ENCODE measurements at places on chromosomes 12 and 14. TPM values are rescaled to one million over a fixed set of nuclear protein-coding genes. Genes with fewer than 3 reads are reported as not detected.

Gene PROX2
- 0.52 TPM for polyA plus RNA-seq

DNA sequence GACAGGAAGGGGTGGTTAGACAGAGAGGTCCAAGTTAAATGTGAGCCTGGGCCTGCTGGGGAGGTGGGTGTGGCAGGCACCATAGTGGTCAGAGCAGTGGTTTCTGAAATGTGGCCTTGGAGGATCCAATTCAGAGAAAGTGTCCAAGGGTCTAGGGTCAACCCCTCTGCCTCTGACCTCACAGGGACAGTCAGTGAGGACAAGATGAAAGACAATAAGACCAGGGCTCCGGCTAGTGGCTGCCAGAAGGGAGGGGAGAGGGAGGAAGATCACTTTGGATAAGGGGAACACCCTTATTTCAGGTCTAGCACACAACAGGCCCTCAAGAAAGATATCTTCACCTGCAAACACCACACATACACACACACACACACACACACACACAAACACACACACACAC is 335.1 kb downstream of the MED13L start:
- DNase-seq, result no peak

GRCh38 chr12:108649669-108650068 is 16.0 kb upstream of the SELPLG start:
- DNase-seq, result no peak

DNA sequence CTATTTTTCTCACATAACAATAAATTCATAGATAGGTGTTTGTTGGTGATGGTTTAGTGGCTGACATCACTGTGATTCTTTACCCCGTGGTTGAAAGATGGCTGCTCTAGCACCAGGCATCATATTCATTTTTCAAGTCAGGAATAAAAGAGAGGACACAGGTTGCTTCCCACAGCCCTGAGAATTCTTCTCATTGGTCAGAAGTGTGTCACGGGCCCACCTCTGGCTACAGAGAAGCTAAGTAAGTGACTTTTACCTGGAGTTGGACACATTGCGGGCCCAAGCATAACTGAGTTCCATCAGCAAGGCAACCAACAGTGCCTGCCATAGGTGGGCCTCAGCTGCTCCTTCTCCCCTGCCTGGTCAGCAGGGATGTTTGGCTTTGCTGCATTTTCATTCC is 27.6 kb upstream of the FGF23 start:
- DNase-seq, result no peak

DNA sequence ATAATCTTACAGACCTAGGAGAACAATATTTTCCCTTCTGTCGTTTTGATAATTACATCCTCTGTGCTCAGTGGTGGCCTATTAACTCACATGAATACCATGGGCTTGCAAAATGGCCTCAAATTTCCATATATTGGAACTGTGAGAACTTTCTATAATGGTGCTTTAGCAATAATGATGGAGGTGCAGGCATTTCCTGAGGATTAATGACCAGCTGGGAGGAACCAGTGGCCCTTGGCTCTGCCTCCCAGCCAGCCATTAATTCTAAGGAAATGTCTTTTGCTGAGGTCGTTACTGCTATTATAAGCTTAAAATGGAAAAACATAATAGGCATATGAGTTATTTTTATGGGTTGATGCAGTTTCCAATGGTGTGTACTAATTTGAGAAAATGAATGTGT is 33.6 kb downstream of the HMGA2 start:
- DNase-seq, result no peak

- DNase-seq, result no peak
Measured at GRCh38 chr14:104263675-104264358, 125.4 kb downstream of the KIF26A start.

Gene GDF3
- polyA plus RNA-seq, result 0.89 TPM

DNA sequence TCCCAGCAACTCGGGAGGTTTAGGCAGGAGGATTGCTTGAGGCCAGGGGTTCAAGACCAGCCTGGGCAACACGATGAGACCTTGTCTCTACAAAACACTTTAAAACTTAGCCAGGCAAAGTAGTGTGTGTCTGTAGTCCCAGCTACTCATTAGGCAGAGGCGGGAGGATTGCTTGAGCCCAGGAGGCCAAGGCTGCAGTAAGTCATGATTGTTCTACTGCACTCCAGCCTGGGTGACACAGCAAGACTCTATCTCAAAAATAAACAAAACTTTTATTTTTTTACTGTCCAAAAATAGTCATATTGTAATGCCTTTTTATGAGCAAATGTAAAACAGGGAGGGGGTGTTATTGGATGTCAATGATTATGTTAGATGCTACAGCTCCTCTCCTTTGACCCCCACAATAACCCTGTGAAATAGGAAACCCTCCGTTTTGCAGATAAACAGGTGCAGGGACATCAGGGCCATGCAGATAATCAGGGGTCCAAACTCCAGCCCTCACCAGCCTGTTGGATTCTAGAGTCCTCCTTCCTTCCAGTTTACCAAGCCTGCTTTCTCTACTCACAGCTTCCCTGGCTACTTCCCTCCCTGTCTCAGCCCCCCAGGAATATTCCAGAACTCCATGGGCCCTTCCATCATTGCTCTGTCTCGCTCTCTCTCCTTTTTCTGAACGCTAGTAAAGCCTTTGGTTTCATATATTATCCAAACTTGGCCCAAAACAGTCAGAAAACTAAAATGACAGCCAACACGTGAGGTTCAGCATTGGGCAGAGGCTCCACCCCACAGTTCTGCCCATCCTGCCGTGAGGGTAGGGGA is 5.9 kb upstream of the FBLN5 start:
- no peak for DNase-seq

GRCh38 chr14:76756371-76756750 is 4.9 kb upstream of the VASH1 start:
- DNase-seq, result no peak

GRCh38 chr12:7068240-7068993 is 7.9 kb downstream of the C1S start:
- no peak for DNase-seq

Gene KRT72
- polyA plus RNA-seq, result not detected

GRCh38 chr14:91554535-91555332 is 44.6 kb upstream of the PPP4R3A start:
- no peak for DNase-seq

GRCh38 chr12:113222730-113223531 is 1.7 kb downstream of the TPCN1 start:
- DNase-seq, result no peak

- no peak for DNase-seq
Measured at GRCh38 chr14:69117020-69117767, 35.7 kb downstream of the DCAF5 start.

DNA sequence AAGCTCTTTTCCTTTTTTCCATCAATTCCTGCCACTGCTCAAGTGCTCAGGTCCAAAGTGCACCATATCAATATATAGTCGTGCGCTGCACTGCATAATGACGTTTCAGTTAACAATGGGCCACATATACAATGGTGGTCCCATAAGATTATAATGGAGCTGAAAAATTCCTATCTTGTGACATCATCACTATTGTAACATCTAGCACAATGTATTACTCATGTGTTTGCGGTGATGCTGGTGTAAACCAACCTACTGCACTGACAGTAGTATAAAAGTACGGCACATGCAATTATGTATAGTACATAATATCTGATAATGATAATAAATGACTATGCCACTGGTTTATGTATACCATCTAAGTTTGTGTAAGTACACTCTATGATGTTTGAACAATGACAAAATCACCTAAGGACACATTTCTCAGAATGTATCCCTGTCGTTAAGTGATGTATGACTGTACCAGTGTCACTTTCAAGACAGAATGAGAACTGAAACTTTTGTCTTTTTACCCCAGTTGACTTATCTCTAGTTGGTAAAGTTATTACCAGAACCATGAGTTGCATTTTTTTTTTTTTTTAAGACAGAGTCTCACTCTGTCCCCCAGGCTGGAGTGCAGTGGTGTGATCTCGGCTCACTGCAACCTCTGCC is 53.7 kb upstream of the INSM2 start:
- no peak for DNase-seq

- no peak for DNase-seq
Measured at GRCh38 chr14:60773558-60773957, 39.0 kb downstream of the MNAT1 start.

DNA sequence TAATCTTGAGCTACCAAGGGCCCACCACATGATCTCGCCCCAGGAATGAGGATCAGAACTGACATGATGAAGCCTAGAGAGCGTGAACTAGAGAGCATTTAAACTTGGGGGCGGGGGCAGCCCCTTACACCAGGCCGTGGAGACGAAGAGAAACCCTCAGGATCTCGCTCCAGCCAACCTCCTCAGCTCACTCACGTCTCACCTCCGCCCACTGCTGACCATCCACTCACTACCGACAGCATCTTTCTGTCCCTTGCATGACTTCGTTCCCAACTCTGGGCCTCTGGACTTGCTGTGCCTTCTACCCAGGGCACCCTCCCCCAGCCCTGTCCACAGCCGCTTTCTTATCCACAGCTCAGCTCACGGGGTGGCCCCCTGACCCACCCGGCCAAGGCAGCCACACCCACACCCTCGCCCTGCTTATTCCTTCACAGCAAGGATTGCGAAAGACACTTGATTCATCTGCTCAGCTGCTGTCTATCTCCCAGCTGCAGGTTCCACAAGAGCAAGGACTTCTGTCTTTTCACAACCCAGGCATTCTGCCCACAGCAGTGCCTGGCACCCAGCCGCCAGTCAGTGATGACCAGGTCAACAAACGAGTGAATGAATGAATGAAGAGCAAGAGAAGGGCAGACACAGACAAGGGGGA is 6.4 kb downstream of the STX2 start:
- DNase-seq, result no peak

GRCh38 chr14:52399921-52400595 is 85.9 kb downstream of the PTGER2 start:
- DNase-seq, result peak; percentile 60

Gene SLC17A8
- polyA plus RNA-seq, result 0.31 TPM

DNA sequence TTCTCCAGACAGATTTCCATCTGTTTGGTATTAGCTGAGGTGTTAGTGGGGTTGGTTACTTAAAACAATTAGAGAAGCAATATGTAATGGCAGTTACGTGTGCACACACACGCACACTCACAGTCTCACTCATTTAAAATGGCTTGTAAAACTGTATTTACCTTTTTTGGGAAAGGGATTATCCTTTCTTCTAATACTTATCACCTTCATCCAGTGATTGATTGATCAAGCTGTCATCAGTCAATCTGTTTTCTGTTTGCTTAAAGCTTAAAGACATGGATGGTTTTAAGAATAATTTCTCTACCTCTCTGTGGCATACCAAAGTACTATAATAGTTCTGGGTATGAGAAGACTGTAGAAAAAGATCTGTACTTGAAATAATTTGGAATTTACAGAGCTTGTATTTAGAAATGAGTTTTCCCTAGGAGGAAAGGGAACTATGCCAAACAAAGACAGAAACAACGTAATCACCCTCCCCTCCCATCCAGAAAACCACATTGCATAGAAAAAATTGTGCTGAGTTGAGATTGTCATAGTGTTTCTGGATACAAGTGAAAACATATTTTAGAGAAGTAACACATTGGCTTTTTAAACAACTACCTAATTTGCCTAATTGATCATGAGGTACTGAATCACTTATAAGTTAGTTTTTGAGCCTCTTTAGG is 455.8 kb downstream of the PCNX1 start:
- no peak for DNase-seq

Gene REC8
- polyA plus RNA-seq, result 63.4 TPM

DNA sequence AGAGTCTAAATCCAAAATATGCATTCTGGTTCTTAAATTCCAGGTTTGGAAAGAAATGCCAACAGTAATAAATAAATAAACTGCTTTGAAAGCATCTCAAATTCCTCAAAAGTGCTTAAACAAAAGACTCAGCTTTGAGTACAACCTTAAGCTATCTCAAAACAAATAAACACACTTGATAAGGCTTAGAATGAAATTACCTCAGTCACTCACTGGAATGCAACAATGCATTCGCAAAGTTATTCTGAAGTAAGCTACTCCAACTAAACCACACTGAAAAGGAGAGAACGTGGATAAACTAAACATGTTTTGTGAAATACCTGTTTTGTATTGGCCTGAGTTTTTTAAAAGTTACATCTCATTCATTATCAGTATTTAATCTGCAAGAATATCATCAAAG is 1.2 kb downstream of the SPTSSA start:
- no peak for DNase-seq

DNA sequence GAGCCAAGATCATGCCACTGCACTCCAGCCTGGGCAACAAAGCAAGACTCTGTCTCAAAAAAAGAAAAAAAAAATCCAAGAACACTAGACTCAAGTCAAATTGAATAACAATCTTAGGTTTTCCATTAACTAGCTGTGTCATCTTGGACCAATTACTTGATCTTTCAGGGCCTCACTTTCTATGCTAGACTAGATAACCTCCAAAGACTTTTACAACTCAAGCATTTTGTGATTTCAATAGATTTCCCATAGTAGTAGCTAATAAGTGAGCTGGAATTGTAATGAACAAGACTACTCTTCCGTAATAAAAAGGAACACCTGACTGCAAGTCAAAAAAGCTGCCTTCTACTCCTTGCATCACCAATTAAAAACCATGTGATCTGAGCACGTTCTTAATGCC is 127.0 kb upstream of the SSTR1 start:
- DNase-seq, result no peak

DNA sequence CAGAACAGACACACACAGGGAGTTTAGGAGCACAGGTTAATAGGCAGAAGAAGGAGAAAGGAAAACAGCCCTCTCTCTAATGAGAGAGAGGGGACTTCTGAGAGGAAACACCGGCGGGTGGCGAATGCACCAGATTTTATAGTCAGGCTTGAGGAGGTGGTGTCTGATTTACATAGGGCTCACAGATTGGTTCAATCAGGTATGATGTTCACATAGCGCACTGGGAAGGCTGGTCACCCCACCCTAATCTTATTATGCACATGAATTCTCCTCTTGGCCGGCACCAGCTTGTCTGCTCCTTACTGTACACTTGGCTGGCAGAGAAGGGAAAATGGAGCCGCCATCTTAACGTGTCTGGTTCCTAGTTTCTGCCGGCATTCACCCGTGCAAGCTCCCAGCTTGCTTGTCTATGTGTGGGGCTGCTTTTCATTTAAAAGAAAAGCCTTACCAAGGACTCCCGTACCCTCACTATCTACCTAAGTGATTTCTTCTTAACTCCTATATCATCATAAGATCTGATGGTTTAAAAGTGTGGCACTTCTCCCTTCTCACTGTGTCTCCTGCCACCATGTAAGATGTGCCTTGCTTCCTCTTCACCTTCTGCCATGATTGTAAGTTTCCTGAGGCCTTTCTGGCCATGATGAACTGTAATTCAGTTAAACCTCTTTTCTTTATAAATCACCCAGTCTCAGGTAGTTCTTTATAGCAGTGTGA is 15.1 kb downstream of the BCAT1 start:
- no peak for DNase-seq

- no peak for DNase-seq
Measured at GRCh38 chr14:30356438-30357202, 202.3 kb upstream of the G2E3 start.

- no peak for DNase-seq
Measured at GRCh38 chr14:81681541-81681940, 147.9 kb upstream of the SEL1L start.

Gene LRP6
- polyA plus RNA-seq, result 64.3 TPM

Gene CLEC6A
- not detected for polyA plus RNA-seq

Data from left renal pelvis (tissue), 4 donors.